ENCODE measurements at places on chromosomes 7 and 10. TPM values are rescaled to one million over a fixed set of nuclear protein-coding genes. Genes with fewer than 3 reads are reported as not detected.
A peak's percentile ranks its signal among the peaks of the same experiment; 100 is the strongest.

DNA sequence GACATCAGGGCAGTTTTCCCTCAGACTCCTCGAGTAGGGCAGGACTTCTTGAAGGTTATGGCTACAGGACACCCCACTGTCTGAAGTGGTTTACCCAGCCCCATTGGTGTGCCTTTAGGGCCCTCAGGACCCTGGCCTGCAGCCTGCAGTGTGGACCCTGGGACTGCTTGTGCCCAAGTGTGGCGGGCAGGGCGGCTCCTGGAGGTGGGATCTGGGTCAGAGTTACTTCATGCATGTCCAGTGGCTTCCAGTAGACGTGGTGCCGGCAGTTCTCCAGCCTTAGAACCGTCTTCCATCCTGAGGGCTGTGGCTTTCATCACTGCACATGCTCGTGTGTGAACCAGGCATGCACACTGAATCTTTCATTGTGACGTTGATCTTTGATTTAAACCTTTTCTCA is 16.7 kb downstream of the EIF3B start:
- H3K36me3 ChIP-seq: peaks cover 96% of the 10 kb centered on the region
- no peak for DNase-seq
- no peak overlapping the region for H3K4me3 ChIP-seq
- H3K4me1 ChIP-seq: no peaks in the 10 kb centered on the region
- no peak overlapping the region for H3K27ac ChIP-seq

DNA sequence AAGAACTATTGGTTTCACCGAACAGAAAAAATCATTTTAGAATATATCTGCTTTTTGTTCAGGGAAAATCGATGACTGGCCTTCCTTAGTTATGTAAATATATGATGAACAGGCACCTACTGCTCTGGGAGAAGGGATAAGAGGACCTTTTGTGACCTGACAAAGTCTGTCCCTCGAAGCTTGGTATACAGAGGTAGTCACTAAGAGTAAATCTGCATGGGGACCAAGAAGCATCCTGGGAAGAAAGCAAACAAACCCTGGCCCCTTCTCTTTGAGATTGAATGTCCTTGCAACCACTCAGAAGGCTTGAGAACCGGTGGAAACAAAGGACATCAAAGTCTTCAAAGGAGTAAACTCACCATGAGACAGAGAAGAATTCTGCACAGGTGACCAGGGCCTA is 52.3 kb downstream of the SKIDA1 start:
- H3K36me3 ChIP-seq: no peaks in the 10 kb centered on the region
- H3K27me3 ChIP-seq: no peaks in the 10 kb centered on the region
- H3K4me1 ChIP-seq: no peaks in the 10 kb centered on the region
- DNase-seq: no peak
- no peak overlapping the region for H3K27ac ChIP-seq

GRCh38 chr7:127413962-127414361 is 21.5 kb upstream of the ZNF800 start:
- no peaks in the 10 kb centered on the region for H3K27me3 ChIP-seq
- peak overlapping the region; percentile 4 for H3K4me3 ChIP-seq
- no peaks in the 10 kb centered on the region for H3K36me3 ChIP-seq
- peak overlapping the region; percentile 74 for H3K27ac ChIP-seq
- DNase-seq: no peak
- peaks cover 23% of the 10 kb centered on the region for H3K4me1 ChIP-seq

GRCh38 chr10:88538048-88538447 is 45.1 kb downstream of the RNLS start:
- H3K4me3 ChIP-seq: no peak overlapping the region
- no peaks in the 10 kb centered on the region for H3K36me3 ChIP-seq
- no peak overlapping the region for H3K27ac ChIP-seq
- no peaks in the 10 kb centered on the region for H3K27me3 ChIP-seq
- H3K4me1 ChIP-seq: no peaks in the 10 kb centered on the region

GRCh38 chr7:48363174-48363573 is 191.9 kb downstream of the ABCA13 start:
- H3K27ac ChIP-seq: no peak overlapping the region
- H3K27me3 ChIP-seq: no peaks in the 10 kb centered on the region
- DNase-seq: no peak

- H3K4me3 ChIP-seq: no peak overlapping the region
- H3K4me1 ChIP-seq: peaks cover 27% of the 10 kb centered on the region
- DNase-seq: peak; percentile 41
- H3K27ac ChIP-seq: peak overlapping the region; percentile 29
- H3K27me3 ChIP-seq: no peaks in the 10 kb centered on the region
Measured at GRCh38 chr10:103800789-103801540, 54.4 kb downstream of the SH3PXD2A start.

DNA sequence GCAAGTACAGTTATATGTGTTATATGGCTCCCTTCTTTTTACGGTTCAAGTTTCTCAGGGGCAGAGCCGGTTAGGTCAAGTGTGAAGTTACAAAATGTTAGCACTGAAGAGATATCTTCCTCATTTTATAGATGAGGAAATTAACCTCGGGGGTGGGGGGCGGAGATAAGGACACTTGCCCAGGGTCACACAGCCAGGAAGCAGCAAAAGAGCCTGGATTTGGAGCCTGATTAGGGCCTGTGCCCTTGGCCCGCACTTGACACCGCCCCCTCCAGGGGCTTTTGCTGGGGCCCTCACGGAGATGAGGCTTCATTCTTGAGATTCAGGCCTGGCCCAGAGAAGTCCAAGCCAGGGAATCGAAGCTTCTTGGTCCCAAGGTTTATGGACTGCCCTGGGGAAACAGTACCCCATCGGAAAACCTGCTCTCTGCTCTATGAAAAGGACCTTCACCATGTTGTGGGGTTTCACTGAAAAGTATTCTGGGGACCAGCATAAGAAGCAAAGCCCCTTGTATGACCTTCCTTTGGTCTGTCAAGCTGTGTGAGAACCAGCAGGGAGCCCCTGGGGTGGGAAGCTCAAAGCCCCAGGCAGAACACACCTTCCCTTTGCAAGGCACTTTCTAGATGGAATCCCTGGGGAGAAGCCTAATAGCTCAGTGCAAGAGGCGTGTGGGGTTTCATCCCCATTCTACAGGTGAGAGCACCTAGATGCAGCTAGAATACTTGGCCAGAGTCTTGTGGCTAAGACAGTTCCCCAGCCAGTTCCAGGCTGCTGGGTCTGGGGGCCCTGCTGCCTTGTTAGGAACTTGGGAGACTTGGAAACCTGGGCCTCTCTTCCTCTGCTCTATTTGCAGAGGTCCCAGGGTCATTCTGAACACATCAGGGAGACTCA is 21.9 kb downstream of the UNC5B start:
- H3K4me3 ChIP-seq: no peak overlapping the region
- no peaks in the 10 kb centered on the region for H3K27me3 ChIP-seq
- no peaks in the 10 kb centered on the region for H3K36me3 ChIP-seq
- no peak for DNase-seq
- H3K27ac ChIP-seq: no peak overlapping the region

- H3K27me3 ChIP-seq: peaks cover 67% of the 10 kb centered on the region
- H3K27ac ChIP-seq: no peak overlapping the region
- peak overlapping the region; percentile 30 for H3K4me3 ChIP-seq
Measured at GRCh38 chr10:129962872-129963640, 1.0 kb downstream of the EBF3 start.

GRCh38 chr10:34804306-34804705 is 10.8 kb downstream of the PARD3 start:
- H3K4me1 ChIP-seq: no peaks in the 10 kb centered on the region
- no peaks in the 10 kb centered on the region for H3K36me3 ChIP-seq
- no peak overlapping the region for H3K4me3 ChIP-seq

The UNCX gene
- total RNA-seq: not detected

The PTPN20 gene
- 2.2 TPM for total RNA-seq

The PIP gene
- not detected for total RNA-seq

The AGR3 gene
- total RNA-seq: not detected

The SNX10 gene
- 5.8 TPM for total RNA-seq

The WDR86 gene
- 6.2 TPM for total RNA-seq

The SPAM1 gene
- total RNA-seq: not detected

The CHST12 gene
- total RNA-seq: 6.6 TPM

The SPDYE16 gene
- total RNA-seq: not detected

The NUB1 gene
- total RNA-seq: 90.4 TPM

The C10orf143 gene
- total RNA-seq: 4.3 TPM
